ENCODE measurements at places on chromosomes 4 and X. TPM values are rescaled to one million over a fixed set of nuclear protein-coding genes. Genes with fewer than 3 reads are reported as not detected.
A peak's percentile ranks its signal among the peaks of the same experiment; 100 is the strongest.

DNA sequence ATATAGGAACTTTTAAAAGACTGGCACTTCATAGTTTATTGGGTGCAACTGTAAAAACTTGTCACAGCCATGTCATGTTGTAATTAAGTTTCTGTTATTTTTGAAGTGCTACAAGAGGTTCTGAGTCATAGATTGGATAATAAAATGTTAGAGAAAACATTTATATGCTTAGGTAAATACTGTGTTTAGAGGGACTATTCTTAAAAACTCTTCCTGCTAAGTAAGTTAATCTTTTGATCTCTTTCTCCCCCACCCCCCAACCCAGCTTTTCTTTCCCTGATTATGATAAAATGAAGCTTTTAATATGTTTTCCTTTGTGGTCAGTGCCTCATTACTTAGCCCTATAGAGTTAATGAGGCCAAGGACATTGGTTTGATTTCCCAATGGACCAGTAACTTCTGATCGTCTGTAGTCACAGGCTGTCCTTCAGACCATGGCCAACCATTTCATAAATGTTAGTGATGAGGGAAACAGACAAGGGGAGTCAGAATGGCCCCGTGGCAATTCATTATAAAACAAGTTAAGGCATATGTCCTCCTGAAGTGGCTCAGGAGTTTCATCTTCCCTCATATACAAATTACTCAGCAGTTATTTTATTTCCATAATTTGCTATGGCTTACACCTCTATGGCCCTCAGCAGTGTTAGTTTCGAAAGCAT lies 3.9 kb upstream of the PDLIM5 start:
- DNase-seq = no peak

DNA sequence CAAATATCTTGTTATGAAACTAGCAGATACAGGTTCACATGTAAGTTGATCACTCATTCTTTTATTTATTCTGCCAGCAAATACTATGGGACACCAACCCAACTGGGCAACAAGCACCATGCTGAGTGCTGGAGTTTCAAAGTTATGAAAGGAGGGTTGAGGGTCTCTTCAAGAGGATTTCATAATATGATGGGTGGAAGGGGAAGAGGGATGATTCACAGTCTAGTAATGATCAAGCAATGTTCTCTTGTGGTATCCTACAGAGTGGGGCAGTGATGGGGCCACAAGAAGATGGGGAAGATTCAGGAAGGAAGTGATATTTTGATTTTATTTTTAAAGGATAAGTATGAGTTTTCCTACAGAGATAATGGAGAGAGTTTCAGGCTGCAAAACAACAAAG lies 46.2 kb upstream of the TXK start:
- DNase-seq = no peak

GRCh38 chr4:73068491-73069337 lies 802 bp downstream of the COX18 start:
- DNase-seq = peak; percentile 52

The SLC25A4 gene
- 48.0 TPM for polyA plus RNA-seq

- no peak for DNase-seq
These were observed 36.8 kb upstream of the VBP1 start for GRCh38 chrX:155179346-155179997.

The AFP gene
- polyA plus RNA-seq = 776 TPM

The HTRA3 gene
- polyA plus RNA-seq = 17.1 TPM

The IL2 gene
- not detected for polyA plus RNA-seq

DNA sequence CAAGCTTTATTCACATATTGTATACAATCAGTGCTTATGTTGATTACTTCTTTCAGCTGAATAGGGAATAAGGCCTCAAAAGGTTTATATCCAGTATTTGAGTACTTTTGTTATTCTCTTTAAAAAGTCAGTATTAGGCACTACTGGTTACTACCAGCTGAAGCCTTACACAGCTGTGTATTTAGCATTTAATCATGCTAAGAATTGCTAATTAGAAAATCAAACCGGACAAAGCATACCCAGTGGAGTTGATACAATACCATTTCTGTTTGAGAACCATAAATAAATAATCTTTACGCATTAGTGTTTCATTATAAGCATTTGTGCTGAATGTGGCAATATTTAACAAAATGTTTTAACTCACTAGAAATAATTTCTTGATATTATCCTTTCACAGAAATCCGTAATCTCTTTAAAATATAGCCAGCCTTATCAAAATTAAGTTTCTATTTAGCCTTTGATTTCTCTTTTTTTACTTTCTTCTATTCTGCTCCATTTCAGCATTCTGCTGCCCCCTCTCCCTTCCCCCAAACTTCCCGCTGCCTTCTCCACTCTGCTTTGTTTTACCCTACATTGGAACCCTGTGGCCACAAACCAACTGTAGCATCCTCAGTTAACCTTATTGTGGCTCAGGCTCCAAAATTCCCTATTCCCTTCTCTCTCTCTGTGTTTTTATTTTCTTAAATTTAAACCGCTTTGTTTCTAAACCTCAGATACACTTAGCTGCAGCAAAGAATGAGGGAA lies 37.8 kb downstream of the UGT8 start:
- DNase-seq = no peak

The NFXL1 gene
- polyA plus RNA-seq = 26.4 TPM

The GPRIN3 gene
- 6.6 TPM for polyA plus RNA-seq

The IL3RA gene
- polyA plus RNA-seq = 10.4 TPM

DNA sequence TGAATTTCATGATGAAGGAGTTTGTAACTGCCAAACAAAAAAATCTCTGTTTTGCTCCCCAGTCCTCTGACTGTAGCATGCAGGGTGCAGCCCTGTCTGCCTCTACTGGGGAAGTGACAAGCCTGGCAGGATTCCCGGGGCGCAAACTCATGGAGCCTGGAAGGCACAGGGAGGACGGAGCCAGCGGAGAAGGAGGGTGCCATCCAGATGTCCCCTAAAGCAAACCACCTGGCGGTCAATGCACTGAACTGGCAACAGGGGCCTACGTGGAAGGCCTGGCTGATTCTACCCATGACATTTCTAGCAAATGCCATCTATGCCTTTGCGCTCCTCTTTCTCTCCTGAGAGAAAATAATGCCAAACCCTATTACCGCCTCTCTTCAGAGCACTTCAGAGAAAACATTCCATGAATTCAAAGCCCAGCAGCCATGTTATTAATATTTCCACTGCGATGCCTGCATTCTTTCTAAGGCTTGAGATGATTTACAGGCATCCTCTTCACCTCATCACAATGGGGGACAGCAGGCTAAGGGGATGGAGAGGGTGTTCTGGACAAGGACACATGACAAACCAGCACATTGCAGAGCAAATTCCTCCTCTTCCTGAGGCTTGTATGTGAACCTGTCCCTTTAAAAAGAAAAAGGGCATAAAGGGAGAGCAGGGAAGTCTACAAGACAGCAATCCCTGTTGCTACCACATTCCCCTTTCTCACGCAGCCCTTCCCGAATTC lies 329.3 kb upstream of the NOCT start:
- DNase-seq = no peak

The DCAF4L1 gene
- 0.10 TPM for polyA plus RNA-seq

GRCh38 chr4:16669036-16669435 lies 229.4 kb downstream of the LDB2 start:
- DNase-seq = no peak

The SHISA3 gene
- polyA plus RNA-seq = 106 TPM

The TMEM156 gene
- polyA plus RNA-seq = 3.6 TPM

DNA sequence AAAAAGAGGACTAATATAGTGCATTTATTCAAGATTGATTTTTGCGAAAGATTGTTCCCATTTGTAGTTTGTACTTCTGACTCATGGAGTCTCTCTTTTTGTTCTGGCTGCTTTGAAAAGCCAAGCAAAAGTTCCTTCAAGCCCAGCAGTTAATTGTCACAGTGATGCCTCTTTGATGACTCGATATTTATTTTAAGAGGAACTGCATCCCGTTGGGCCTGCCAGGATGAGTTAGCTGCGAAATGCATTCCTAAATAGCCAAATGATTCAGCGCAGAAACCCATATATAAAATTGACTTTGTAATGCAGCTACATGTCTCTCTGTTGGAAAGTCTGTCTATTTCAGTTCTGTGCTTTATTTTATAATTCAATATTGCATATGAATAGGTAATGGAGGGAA lies 295.1 kb downstream of the GBA3 start:
- no peak for DNase-seq

DNA sequence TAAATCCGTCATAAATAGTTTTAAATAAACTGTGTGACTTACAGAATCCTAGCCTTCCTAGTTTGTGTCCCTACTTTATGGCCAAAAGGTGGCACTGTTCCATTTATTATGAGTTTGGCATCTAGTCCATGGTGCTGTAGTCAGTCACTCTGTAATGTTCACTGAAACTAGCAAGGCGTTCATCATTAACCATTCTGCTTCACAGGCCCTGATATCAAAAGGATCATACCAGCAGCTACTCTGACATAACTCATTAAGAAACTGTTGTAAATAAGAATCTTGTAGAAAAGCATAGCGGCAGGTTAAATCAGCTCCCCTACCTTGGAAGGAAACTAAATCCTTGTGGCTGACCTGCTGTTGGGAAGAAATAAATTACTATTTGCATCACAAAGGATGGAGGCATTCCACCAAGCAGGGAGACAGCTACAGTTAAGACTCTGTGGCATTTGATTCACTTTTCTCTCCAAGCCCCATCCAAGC lies 919.6 kb upstream of the DIAPH2 start:
- DNase-seq = no peak

GRCh38 chr4:186029571-186030398 lies 39.2 kb upstream of the TLR3 start:
- peak; percentile 73 for DNase-seq

DNA sequence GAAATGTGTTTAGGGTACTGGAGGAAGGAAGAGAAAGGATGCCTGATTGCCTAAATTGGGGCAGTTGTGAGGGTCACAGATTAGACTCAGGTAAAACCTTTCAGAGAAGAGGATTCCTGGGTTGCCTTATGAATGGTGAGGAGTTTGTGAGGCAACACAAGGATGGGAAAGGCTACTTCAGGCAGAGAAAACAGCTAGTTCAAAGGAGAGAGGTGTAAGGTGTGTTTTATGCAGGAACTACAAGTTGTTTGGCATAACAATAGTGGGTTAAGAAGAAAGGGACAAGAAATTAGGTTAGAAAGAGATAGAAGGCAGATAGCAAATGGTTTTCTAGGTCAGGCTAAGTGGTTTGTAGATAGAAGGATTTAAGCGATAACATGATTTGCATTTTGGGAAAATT lies 75.1 kb upstream of the PGRMC2 start:
- no peak for DNase-seq

DNA sequence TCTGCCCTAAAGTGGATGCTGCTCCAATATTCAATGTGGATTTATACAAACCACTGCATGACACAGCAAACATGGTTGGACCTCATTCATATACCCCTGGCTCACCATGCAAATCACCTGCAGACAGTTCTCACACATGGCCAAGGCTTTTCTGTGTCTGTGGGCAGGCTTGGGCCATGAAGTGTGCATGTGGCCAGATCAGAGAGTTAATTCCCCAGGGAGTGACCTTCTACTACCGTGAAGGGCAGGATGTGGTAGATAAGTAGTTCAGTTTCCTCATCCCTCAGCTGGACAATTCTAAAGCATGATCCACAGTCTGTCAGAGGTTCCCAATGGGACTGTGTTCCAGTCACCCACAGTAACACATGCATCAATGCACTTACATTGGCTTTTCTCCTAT lies 24.6 kb upstream of the BCLAF3 start:
- no peak for DNase-seq

DNA sequence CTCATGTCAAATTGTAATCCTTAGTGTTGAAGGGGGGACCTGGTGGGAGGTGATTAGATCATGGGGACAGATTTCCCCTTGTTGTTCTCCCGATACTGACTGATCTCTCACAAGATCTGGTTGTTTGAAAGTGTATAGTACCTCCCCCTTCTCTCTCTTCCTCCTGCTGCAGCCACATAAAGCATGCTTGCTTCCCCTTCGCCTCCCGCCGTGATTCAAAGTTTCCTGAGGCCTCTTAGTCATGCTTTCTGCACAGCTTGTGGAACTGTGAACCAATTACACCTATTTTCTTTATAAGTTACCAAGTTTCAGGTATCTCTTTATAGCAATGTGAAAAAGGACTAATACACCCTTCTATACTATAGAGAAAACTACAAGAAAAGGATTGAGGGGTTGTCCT lies 1170.5 kb upstream of the AGA start:
- DNase-seq = no peak

DNA sequence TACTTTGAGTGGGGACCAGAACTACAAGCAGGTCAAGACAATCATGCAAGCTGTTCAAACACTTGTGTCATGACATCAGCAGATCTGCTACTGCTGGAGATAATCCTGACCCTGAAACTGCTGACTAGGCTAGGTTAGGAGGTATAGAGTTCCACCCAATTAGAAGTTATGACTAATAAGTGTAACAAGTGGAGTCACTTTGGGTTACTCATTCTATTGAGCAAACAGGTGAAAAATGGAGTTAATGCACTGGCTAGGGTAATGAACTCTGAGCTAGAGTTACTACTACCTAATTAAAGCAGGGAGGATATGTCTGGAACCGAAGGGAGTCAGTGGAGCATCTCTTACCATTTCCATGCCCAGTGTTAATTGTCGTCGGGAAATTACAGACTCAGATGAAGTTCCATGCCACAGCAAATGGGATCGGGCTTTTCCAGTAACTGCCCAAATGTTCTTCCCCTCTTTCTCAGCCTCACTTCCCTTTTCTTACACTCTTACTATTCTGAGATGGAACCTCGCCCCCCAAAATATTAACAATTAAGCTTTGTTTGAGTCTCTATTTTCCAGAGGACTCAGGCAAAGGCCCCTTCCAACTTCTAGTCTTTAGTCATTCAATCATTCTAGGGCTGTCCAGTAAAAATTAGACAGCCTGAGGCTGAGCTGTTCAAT lies 19.8 kb upstream of the MANBA start:
- no peak for DNase-seq

- no peak for DNase-seq
These were observed 158.6 kb upstream of the LCORL start for GRCh38 chr4:18180122-18180521.

DNA sequence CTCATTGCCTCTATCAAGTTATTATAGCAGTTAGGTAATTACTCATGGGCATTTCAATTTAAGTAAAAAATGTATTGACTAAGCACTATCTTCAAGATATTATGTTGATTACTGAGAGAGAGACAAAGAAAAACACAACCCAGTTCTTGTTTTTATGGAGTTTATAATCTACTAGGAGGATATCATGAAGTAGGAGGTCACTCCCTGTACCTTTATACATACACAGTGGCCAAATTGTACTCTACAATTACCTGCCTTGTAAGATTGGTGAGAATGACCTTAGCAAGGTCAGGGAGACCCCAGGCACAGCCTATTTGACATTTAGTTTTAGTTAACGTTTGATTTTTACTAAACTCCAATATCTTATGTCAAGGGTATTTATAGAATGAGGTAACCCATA lies 5.5 kb downstream of the HPGD start:
- no peak for DNase-seq

- DNase-seq = no peak
These were observed 20.3 kb downstream of the QRFPR start for GRCh38 chr4:121360495-121360894.

- DNase-seq = no peak
These were observed 6.5 kb downstream of the NEUROG2 start for GRCh38 chr4:112509243-112510141.

GRCh38 chr4:85738721-85739120 lies 263.8 kb downstream of the ARHGAP24 start:
- no peak for DNase-seq

GRCh38 chr4:80386281-80386886 lies 50.9 kb downstream of the CFAP299 start:
- no peak for DNase-seq
